ENCODE measurements at places on chromosomes 5 and 9.
A peak's percentile ranks its signal among the peaks of the same experiment; 100 is the strongest.

- no peak for DNase-seq
Observed at GRCh38 chr9:73009649-73010288, 56.9 kb upstream of the ALDH1A1 start.

DNA sequence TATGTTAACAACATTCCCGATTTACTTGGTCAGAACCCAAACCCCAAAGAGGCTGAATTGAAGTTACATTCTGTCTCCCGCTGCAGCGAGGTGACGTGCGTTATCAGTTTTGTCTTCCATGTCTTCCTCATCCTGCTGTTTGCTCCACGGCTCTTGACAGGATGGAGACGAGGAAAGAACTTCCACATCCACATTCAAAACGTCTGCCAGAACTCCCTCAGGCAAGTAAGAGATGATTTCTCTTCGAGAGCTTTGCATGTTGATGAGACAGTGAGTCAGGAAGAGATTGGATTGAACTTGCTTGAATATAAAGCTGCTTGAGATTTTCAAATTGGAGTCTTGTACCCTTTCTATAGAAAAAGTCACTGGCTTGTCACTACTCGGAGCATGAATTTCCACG, 242.6 kb downstream of the AUH start:
- no peak for DNase-seq

- no peak for DNase-seq
Observed at GRCh38 chr9:89026876-89027275, 35.6 kb downstream of the S1PR3 start.

- DNase-seq, result peak; percentile 23
Observed at GRCh38 chr5:73625944-73626811, at the start of gene ARHGEF28. ARHGEF28 (plus strand) TSS chr5:73626196; CDS start chr5:73684852, 58,656 bp downstream.

DNA sequence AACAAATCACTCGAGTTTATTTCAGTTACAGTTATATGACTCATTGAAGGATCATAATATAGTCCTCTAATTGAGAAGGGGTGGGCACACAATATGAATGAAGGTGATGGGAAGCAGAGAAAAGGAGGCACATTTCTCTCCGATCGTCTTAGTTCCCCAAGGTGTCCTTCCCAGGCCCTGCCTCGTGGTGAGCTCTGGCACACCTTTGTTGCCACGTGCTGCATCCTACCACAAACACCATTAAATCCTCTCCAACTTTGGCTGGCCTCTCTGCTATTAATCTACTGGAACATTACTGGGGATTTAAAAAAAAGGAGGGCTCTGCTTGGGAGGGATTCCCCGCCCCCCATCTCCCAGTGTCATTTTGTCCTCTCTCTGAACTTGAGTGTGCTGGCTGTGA, 42.9 kb downstream of the CDH6 start:
- DNase-seq, result no peak

DNA sequence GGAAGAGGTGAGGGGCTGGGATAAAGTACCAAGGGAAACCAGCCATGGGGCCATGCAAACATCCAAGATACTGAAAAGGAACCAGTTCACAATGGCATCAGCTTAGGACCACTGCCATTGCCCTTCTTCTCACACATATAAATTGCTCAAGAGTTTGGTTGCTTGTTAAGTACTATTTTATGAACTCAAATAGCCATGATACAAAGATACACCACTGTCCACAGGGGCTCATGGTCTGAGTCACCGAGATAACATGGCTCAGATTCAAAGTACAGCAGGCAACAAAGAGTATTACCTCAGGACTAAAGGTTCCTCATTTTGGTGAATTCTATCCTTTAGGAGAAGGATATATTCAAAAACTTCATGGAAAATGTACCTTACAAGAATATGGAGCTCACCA, 55.6 kb downstream of the FANCC start:
- DNase-seq, result no peak

GRCh38 chr5:148730942-148731898, 76.9 kb upstream of the HTR4 start:
- peak; percentile 48 for DNase-seq

DNA sequence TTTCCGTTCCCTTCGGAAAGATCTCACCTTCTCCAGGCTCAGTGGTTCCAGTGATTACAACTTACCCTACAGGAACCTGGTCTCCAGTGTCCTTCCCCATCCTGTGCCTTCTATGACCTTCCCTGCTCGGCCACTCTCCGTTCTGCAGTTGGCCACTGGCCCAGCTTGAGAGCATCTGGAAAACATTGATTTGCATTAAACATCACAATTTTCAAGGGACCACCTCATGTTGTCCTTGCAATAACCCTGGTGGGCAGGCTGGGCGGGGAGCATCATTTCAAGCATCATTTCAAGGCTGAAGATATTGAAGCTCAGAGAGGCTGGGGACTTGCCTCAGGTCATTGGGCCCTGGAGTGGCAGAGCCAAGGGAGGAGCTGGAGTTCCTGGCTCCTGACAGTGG, 177.4 kb downstream of the SEC61B start:
- DNase-seq, result no peak
